ENCODE measurements at places on chromosomes 16 and 17.

DNA sequence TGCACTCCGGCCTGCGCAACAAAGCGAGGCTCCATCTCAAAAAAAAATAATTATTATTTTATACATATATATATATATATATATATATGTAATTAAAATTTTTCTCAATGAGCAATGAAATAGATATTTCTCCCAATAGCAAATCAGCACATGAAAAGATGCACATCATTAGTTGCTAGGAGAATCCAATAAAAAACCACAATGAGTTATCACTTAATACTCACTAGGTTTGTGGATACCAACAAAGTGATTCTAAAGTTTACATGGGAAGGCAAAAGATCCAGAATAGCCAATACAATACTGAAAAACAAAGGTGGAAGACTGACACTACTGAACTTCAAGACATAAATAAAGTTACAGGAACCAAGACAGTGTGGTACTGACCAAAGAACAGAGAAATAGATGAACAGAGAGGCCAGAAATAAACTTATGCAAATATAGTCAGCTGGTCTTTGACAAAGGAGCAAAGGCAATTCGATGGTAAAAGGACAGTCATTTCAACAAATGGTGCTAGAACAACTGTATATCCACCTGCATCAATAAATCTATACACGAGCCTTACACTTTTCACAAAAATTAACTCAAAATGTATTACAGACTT, 13.6 kb downstream of the SMG6 start:
- peak; percentile 14 for DNase-seq

DNA sequence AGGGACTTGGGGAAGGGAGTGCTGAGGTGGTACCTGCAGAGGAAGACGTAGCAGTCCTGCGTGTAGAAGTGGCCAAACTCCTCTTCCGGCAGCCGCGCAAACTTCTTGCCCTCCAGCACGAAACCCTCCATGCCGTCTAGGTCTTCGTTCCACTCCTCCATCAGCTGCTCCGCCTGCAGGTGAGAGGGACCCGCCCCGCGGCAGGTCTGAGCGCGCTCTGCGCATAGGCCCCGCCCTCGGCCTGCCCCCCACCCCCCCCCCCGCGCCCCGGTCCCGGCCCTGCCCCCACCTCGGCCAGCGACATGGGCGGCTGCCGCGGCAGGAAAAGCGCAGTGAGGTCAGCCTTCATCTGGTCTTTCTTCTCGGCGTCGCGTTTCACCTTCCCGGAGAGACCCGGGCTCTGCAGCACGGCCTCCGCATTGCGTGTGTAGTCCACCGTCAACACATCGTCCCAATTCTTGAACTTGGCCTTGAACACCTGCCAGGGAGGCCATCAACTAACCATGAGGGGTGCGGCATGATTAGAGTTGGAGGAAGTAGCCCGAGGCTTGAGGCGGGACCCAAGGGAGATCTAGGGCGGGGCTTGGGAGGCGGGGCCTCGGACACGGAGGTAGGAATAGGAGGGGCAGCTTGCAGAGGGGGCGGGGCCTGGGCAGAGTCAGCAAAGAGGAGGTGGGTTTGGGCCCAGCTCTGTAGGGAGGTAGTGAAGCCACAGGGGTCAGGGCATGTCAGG, 11.5 kb downstream of the FLII start:
- DNase-seq = no peak

- DNase-seq = peak; percentile 69
These were observed 4.0 kb downstream of the SLC35B1 start for GRCh38 chr17:49703557-49704277.

- DNase-seq = no peak
These were observed 251.2 kb downstream of the PARN start for GRCh38 chr16:14378689-14379467.

- DNase-seq = no peak
These were observed 6.8 kb downstream of the TK1 start for GRCh38 chr17:78180083-78180482.

- DNase-seq = no peak
These were observed 4.2 kb upstream of the RPH3AL start for GRCh38 chr17:356671-357434.

GRCh38 chr17:53628011-53628410, 194.7 kb upstream of the KIF2B start:
- no peak for DNase-seq

- DNase-seq = no peak
These were observed 17.2 kb downstream of the USP7 start for GRCh38 chr16:8946544-8946943.

GRCh38 chr16:80723091-80723490, 81.3 kb downstream of the CDYL2 start:
- no peak for DNase-seq

GRCh38 chr16:15477802-15478201, 43.4 kb downstream of the BMERB1 start:
- no peak for DNase-seq

DNA sequence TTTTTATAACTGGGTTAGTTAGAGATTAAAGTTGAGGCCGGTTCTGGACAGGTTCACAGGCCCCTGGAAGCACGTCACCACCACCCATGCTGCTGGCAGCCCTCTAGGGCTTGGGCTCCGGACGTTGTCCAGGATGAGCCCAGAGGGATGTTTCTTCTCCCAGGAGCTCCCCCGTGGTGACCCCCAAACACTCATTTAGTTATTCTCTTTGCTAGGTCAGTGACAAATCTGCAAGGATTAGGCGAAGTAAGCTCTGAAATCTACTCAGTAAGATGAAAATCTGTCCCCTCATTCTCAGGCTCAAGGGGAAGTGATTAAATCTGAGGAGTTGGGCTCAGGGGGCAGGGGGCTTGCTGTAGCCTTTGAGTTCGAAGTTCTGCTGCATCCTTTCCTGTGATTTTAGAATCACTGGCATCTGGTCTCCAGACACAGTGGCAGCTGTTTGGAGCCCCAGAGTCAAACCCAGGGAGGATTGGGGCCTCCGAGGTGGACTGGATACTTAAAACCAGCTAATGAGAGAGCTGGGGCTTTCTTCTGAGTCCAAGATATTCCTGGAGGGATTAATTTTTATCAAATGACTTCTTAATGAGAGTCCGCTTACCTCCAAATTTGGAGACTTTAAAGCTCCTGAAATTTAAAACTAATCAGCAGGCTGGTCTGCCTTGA, 49.2 kb upstream of the HS3ST2 start:
- DNase-seq = no peak

- peak; percentile 84 for DNase-seq
These were observed 631 bp downstream of the TRAF7 start for GRCh38 chr16:2155977-2156848.

GRCh38 chr17:55437159-55437605, 15.5 kb upstream of the MMD start:
- no peak for DNase-seq

DNA sequence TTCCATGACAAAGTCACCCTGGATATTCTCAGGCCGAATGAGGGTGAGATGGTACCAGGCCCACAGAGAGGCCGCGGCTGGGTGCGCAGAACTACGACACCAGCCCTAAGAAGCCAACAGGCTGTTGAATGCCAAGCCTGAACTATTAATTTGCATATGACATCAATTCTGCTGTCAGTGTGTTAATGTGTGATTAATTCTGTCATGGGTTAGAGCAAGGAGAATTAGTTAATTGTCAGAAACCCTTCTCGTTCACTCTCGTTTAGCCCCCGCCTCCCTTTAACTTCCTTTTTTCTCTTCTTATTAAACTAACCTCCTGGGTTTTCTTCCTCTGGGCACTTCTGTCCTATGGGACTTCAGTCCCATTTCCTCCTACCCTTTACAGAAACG, 123.4 kb downstream of the ZFHX3 start:
- no peak for DNase-seq

- DNase-seq = peak; percentile 53
These were observed 157.2 kb upstream of the FOXF1 start for GRCh38 chr16:86353148-86353547.

- no peak for DNase-seq
These were observed 145.5 kb downstream of the C16orf95 start for GRCh38 chr16:87171723-87172122.

DNA sequence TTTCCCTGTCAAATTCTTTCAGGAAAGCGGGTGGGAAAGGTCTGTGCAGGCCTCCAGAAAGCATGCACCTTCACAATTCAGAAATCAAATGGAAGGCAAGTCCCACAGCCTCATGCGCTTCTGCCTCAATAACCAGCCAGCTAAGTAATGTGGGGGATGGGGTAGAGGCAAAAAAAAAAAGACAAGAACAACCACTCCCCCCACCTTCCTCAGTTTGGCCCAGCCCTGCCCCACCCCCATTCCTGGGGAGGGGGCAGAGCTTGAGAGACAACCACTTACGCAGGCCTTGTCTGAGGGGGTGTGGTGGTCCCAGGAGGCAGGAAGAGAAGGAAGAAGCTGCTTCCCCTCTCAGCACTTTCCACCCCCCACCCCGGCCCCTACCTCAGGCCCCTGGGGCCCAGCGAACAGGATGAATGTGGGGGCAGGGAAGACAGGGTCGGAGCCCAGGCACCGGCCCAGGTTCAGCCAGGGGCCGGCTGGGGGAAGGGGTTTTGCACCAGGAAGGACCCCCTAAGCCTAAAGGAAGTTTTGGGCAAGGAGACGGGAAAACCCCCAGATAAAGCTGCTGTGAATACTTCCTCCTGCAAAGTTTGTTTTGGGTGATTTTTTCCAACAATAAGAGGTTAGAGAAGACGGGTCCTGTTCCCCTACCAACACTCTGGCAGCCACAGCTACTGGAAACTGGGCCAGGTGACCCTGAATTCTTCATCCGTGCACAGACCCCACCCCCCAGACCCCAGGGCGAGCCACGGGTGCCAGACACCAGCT, 1.2 kb downstream of the JUP start:
- DNase-seq = no peak

DNA sequence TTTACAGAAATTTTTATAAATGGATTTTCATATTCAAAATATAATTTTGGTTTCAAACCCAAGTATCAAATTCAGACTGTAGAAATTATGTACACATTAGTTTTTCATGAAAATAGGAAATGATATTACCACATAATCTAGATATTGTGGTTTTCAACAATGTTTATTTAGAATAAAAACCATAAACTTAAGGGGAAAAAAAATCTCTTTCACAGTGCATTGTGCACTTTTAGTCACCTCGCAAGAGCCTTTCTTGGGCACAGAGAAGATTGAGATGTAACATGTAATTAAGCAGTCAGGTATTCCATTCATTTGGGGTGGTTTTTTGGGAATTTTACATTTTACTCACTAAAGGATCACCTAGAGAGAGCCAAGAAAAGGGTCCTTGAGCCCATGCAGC, 104.0 kb downstream of the TANC2 start:
- no peak for DNase-seq

DNA sequence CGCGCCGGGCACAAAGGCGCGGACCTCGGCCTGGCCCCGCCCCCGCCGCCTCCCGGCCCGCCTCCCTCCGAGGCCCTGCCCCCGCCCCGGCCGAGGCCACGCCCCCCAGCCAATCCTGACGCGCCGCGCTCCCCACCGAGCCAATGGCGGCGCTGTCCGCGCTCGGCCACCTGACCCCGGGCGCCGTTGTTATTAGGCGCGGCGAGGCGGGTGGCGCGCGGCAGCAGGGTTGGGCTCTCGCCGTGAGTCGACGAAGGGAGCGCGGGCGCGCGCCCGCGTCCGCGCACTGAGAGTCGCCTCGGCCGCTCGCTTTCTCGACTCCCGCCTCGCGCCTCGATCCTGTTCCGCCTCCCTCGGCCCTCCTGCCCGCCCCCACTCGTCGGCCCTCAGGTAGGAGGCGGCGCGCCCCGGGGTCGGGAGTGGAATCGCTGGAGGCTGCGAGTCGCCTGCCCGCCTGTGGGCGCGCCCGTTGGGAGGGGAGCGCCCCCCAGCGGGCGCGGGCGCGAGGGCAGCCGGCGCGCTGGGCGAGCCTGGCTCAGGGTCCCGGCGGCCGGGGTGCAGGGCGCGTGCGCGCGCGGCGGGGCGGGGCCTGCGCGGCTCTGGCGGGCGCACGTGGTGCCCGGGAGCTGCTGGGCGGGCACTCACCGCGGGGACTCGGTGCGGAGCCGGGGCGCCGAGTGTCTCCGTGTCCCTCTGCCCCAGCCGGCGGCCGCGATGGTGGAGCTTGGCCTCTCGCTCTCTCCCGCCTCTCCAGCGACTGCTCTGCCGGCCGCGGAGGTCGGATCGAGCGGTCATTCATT, 405 bp upstream of the CBLN1 start:
- DNase-seq = no peak

DNA sequence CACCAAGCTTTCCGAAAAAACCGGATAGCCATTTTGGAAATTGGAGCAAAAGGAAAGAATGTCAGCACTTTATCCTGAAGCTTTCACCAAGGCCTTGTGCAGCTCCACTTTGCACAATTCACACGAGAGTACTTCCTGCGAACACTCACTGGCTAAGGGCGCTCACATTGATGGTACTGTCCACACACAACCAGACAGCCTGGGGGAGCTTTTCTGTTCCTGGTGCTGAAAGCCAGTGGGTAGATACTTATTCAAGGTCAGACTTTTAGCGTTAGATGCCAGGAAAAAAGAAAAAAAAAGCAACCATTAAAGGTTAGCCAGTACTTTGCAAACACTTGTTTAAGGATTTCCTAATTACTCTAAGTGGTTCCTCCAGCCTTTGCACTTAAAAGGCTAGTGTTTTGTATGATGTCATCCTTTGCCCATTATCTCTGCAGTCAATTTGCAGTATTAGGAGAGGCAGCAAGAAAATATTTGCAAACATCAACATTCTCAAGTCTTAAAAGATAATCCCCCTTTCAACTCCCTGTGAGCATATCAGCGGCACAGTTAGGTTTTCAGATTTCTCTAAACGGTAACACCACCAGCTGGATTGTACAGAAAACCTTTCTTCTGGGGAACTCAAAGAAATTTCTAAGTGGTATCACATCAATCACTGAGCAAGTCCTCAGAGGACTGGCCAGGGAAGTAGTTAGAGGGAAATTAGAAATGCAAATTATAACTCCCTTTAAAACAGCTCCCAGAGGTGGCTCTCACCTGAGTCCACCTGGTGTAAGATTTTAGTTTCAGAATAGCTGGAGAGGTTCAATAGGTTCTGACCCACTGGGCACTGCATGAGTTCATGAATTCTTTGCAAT, 243.4 kb upstream of the IRX5 start:
- no peak for DNase-seq

- DNase-seq = no peak
These were observed 32.2 kb upstream of the ABCA3 start for GRCh38 chr16:2372684-2373083.

GRCh38 chr17:65055280-65055707, 1.2 kb downstream of the GNA13 start:
- no peak for DNase-seq

GRCh38 chr17:15951368-15952047, 6.6 kb downstream of the ADORA2B start:
- DNase-seq = no peak

DNA sequence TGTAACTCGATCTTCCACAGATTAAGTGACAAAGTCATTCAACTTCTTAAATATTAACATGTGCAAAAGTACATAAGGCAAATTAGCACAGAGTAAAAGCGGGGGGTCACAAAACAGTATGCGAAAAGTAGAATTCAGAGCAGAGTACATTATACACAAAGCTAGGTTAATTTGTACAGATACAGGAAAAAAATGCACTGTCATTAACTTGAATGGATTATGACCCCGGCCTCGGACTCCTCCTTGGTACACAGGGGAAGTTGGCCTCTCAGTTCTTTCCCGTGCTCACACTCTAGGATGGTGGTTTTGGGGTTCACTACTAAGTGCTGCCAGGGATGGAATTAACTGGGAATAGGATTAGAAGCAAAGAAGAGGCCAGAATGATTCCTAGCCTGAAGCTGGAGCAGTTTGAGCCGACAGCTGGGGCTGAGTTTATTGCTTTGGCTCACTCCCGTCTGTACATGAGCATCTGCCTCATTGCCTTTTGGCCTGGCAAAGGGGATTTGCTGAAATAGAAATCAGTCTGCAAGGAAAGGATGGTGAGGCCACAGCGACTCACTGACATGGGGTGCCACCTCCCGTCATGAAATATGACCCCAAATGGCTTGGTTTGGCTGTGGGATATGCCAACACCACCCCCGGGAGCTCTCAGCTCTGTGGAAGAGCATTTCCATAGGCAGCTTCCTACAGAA, 23.6 kb downstream of the NTN1 start:
- DNase-seq = no peak

All from RKO (cell line).